ENCODE measurements at places on chromosomes 13 and 19. TPM values are rescaled to one million over a fixed set of nuclear protein-coding genes. Genes with fewer than 3 reads are reported as not detected.

SLC27A1 gene
- 12.4 TPM for total RNA-seq

CRLF1 gene
- total RNA-seq = 0.09 TPM

NPAS1 gene
- not detected for total RNA-seq

FOXA3 gene
- total RNA-seq = not detected

SOHLH2 gene
- total RNA-seq = 0.63 TPM

CYP2F1 gene
- not detected for total RNA-seq
